Renal cortical epithelial cell (primary cell): ENCODE measurements at places on chromosomes 1 and 21.

- peak; percentile 69 for DNase-seq
These were observed 38.1 kb downstream of the HSD3B2 start for GRCh38 chr1:119453021-119453420.

GRCh38 chr1:32020339-32020738 is 6.7 kb downstream of the KHDRBS1 start:
- no peak for DNase-seq

GRCh38 chr1:101250656-101251272 is 13.9 kb downstream of the S1PR1 start:
- DNase-seq = peak; percentile 30

DNA sequence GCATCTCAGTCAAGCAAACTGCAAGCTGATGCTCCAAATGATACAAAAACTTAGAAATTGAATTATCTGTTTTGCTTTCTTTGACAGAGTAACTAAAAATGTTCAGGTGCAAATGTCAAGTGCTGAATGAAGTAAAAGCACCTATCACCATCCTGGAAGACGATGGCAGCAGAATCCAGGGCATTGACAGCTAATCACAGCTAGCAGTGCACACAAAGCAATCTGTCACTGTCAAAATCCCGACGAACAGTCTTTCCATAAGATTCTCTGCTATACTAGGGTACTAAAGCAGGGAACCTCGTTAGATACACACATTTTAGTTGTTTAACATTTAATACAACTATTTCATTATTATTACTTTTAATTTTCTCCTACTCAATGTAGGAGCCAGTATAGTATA is 233.3 kb downstream of the BRINP3 start:
- DNase-seq = no peak

GRCh38 chr1:18341291-18342069 is 139.2 kb upstream of the KLHDC7A start:
- DNase-seq = peak; percentile 74

- no peak for DNase-seq
These were observed 10.8 kb upstream of the THEM4 start for GRCh38 chr1:151920149-151920548.

DNA sequence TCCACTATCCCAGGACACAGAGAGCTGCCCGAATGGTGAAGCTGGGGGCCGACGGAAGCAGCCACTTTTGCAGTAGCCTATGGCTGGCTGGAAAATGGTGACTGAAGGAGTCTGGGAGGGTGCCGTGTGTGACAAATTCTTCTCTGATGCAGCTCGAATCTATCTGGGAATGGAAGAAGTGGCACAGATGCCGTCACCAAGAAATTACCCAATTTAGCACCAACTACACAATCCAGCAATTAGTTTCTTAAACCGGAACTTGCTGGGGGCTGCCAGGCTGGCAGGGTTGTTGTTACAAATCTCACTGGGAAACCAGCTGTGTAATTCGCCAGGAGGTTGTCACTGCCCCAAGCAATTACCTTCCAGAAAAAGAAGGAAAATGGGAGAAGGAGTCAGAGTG is 18.0 kb downstream of the DLGAP3 start:
- DNase-seq = no peak
